Neural crest cell (in vitro differentiated cells): ENCODE measurements at places on chromosomes 2 and 18. TPM values are rescaled to one million over a fixed set of nuclear protein-coding genes. Genes with fewer than 3 reads are reported as not detected.

GRCh38 chr2:27992787-27993401 lies 102.4 kb downstream of the BABAM2 start:
- no peak for DNase-seq

REL gene
- total RNA-seq, result 8.7 and 9.8 TPM in 2 replicates

DNA sequence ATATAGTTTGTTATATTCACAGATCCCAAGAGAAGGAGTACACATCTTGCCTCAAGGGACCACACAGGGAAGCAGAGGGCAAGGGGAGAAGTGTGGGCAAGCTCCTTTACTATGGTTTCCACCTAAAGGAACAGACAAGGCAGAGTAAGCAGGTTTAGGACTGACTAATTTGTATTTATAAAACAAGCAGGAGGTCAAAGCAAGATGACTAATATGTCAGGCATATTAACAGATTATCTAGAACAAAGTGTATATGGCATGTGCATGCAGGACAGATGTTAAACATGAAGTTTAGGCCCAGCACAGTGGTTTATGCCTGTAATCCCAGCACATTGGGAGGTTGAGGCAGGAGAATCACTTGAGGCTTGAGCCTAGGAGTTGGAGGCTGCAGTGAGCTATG lies 3.7 kb upstream of the LRP2 start:
- DNase-seq, result no peak

NEU2 gene
- total RNA-seq, result not detected in 2 replicates

DNA sequence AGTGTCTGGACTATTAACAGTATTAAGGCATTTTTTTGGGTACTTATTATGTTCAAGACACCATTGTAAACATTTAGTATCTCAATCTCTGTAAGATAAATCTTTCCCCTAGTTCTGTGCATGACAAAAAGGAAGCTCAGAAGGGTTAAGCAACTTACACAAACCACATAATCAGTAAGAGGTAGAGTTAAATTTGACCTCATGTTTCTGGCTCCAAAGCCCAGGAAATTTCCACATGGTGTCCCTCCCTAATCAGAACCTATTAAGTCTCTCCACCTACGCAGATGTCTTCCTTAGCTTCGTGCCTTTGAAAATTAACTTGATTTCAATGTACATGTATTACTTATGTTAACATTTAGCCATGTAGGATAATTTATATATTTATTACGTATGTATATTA lies 2.0 kb downstream of the MFSD6 start:
- DNase-seq, result no peak

GRCh38 chr2:237474442-237474911 lies 12.6 kb upstream of the MLPH start:
- no peak for DNase-seq

USP40 gene
- total RNA-seq, result 25.3 and 28.3 TPM in 2 replicates

IL36G gene
- not detected in 2 replicates for total RNA-seq

DNA sequence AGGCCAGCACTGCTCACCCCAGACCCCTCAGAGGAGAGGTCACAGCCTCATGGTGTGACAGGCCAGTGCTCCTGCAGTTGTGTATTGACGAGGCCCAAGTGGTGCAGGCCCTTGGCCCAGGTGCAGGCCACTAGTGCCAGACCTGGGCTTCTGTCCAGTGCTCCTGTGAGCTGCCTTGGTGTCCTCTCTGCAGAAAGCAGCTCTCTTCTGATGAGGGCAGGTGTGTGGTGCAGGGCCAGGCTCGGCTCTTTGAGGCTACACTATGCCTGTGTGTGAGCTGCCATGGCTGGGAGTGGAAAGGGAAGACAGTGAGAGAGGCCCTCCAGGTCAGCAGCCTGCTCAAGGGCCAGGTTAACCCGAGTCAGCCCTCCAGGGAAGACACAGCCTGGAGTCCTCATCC lies 17.1 kb downstream of the EHD3 start:
- DNase-seq, result no peak

FBXO48 gene
- total RNA-seq, result 1.6 and 1.7 TPM in 2 replicates

DNA sequence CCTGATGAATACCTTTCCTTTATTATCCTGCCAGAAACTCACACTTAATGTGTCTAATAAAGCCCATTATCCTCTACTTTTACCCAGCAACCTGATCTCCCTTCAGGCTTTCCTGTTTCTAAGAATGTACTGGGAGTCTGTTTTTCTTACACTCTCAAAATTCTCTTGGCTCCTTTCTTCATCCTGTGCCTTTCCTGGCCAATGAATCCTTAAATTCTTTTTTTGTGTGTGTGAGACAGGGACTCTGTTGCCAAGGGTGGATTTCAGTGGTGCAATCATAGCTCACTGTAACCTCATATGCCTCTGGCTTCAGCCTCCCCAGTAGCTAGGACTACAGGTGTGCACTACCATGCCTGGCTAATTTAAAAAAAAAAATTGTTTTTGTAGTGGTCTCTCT lies 72.7 kb downstream of the MAP2 start:
- no peak for DNase-seq
